ENCODE measurements at places on chromosomes 7 and 10.
A peak's percentile ranks its signal among the peaks of the same experiment; 100 is the strongest.

DNA sequence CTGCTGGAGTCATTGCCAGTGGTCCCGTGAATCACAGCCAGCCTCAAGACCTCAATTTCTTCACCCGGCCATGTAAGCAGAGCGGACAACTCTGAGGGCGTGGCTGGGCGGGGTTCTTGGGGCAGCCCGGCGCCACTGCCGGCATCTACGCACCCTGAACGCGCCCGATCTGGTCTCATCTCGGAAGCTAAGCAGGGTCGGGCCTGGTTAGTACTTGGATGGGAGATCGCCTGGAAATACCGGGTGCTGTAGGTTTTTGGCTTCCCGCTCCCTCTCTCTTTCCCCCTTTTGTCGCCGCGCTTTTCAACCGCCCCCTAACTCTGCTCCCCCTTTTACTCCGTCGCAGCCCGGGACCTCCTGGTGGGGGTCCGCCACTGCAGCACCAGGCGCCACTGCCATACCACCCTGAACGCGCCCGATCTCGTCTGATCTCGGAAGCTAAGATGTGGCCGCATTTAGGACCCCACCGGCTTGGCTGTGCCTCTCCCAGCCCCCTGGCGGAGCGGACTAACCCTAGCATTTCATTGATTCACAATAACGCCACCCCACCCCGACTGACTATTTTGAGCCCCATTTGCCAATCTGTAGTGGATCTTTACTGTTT lies 25.3 kb downstream of the GARIN1A start:
- no peak for DNase-seq

DNA sequence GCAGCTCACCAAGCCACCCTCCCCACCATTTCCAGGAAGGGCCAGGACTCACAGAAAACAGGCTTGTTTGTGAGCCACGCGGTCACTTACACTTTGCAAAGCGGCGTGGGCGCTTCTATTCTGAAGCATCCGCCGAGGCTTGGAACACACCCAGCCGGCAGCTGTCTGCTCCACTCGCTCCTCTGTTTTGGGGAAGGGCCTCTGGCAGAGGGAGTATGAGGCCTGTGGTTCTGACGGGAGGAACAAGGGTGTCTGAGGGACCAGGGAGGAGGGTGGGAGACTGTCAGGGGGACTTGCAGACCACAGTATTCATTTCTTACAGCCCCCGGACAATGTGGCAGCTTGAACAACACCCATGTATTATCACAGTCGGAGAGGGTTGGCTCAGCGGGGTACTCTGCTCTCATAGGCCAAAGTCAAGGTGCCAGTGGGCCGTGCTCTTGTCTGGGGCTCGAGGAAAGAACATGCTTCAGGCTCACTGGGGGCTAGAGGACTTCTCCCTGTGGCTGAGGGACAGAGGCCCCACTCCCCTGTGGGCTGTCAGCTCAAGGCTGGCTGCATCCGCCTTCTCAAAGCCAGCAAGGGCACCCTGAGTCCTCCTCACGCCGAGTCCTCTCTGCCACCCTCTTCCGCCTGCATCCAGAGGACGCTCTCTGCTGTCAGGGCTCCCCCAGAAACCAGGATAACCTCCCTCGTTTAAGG lies 60.4 kb upstream of the FAM20C start:
- DNase-seq: no peak

DNA sequence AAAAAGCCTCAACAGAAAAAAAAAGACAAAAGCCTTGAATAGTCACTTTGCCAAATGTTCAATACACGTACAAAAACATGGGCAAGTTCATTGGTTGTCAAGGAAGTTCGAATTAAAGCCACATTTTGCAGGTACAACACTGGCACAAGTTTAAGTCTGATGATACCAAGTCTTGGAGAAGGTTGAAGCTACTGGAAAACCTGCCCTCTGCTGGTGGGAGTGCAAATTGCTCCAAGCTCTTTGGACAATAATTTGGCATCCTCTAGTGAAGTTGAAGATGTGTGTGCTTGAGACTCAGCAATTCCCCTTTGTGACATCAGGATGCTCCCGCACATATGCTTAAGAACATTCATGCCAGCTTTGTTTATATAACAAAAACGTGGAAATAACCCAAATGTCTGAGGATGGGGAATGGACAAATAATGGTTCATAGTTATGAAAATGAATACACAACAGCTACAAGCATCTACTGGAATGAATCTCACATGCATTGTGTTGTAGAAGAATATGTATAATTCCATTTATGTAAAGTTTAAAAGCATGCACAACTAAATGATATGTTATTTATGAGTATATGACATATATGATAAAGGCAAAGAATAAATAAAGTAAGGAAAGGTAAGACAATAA lies 120.0 kb upstream of the PLPP4 start:
- peak; percentile 26 for DNase-seq

- DNase-seq: no peak
These were observed 188.6 kb downstream of the RPS24 start for GRCh38 chr10:78222096-78222790.

GRCh38 chr10:124906551-124907001 lies 35.3 kb upstream of the ZRANB1 start:
- DNase-seq: peak; percentile 40

DNA sequence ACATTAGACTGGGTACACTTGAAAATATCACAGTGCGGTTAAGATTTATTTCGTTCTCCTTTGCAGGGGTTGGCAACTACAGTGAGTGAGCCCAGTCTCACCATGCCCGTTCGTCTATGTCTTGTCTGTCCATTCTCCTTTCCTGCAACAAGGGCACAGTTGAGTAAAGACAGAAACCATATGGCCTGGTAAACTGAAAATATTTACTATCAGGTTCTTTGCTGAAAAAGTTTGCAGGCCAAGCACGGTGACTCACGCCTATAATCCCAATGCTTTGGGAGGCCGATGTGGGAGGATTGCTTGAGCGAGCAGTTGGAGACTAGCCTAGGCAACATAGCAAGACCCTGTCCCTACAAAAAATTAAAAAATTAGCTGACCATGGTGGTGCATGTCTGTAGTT lies 11.4 kb upstream of the KCTD7 start:
- no peak for DNase-seq

- peak; percentile 62 for DNase-seq
These were observed 277.6 kb downstream of the REEP3 start for GRCh38 chr10:63798599-63799498.

- no peak for DNase-seq
These were observed 5.7 kb downstream of the UBE2H start for GRCh38 chr7:129947049-129947448.

DNA sequence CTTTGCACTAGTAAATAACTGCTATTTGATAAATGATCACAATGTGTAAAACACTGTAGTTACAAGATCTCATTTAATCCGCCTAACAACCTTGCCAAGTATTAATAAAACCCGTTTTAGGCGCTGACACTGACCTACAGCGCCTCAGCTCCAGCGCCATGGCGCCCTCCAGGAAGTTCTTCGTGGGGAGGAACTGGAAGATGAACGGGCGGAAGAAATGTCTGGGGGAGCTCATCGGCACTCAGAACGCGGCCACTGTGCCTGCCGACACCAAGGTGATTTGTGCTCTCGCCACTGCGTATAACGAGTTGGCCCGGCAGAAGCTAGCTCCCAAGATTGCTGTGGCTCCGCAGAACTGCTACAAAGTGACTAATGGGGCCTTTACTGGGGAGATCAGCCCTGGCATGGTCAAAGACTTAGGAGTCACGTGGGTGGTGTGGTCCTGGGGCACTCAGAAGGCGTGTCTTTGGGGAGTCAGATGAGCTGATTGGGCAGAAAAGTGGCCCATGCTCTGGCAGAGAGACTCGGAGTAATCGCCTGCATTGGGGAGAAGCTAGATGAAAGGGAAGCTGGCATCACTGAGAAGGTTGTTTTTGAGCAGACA lies 1.1 kb upstream of the TNPO3 start:
- DNase-seq: no peak

DNA sequence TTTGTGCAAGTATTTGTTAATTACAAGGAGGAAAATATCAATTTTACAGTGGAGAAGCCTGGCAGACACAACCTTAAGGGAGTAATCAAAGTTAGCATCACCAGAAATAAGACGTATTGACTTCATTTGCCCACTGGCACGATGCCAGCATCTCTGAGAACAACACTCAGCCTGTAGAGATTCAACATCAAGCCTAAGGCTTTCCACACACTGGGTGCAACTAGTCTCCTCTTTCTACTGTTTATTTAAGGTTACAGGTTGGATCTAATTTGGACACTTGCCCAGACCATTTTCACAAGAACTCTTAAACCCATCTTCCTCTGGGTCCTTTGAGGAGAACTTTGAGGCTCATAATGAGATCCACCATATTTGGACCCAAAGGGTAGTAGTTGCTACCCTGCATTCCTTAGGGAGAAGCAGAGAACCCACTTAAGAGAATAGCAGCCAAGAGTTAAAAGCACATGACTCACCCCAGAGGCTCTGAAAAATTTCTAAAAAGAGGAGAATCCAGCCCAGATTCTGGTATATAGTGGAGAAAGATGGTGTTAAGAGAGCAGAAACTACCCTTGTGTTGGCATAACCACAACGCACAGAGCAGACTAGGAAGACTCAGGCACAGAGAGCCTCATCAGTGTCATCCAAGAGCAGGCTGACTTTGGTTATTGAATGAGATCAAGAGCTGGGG lies 97.3 kb downstream of the CCDC71L start:
- no peak for DNase-seq

GRCh38 chr10:85641479-85642009 lies 725.1 kb downstream of the GRID1 start:
- peak; percentile 51 for DNase-seq

DNA sequence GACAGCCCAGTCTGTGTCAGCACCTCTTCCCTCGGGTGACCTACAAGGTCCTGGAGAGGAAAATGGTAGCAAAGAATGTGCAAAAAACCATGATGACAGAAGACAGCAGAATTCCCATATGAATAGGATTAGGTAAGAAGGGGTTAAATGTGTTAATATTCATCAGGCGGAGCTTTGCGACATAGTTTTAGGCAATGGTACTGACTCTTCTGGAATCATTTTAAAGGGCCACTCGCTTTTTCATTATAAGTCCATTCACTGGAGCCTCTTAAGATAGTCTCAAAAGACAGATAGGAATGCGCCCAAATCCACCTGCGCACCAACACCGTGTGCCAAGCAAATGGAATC lies 38.2 kb downstream of the DLG5 start:
- no peak for DNase-seq

GRCh38 chr7:131869169-131869844 lies 312.9 kb upstream of the PODXL start:
- no peak for DNase-seq

GRCh38 chr10:61992671-61993668 lies 91.5 kb downstream of the ARID5B start:
- DNase-seq: no peak

- DNase-seq: no peak
These were observed 882.6 kb downstream of the GRM8 start for GRCh38 chr7:126370038-126370668.

DNA sequence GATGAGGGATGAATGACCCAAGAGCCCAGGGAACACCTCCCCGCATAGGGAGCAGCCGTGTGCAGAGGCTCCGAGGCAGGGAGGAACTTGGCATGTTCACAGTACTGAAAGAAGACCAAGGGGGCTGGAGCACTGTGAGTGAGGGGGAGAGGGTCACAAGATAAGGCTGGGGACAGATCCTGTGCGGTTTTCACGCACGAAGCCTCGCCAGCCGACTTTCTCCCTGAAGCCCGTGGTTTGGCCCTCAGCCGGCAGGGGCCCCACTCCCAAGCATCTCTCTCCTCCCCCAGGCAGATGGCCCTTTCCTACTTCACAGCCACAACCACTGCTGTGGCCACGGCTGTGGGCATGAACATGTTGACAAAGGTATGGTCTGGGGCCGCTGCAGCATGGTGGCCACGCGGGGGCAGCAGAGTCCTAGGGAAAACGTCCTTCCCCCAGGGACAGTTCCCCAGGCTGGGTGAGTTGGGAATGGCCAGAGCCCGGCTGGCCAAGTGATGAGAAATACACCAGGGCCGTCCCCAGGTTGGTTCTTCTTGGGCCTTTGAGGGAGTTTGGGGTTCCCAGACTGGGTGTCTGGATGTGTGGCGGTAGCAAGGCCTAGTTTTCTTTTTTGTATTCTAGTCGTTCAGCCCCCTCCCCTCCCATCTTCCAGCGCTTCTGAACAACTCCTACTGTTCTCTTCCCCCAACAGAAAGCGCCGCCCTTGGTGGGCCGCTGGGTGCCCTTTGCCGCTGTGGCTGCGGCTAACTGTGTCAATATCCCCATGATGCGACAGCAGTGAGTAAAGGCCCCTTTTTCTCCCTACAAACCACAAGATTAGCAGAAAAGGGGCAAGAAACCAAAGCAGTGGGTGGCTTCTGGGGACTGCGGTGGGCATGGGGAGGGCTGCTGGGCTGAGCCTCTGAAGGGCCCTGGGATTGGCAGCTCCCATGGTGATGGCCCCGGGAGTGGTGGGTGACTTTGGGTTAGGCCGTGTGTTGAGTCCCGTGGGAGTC lies 14.4 kb upstream of the WBP1L start:
- DNase-seq: peak; percentile 60

DNA sequence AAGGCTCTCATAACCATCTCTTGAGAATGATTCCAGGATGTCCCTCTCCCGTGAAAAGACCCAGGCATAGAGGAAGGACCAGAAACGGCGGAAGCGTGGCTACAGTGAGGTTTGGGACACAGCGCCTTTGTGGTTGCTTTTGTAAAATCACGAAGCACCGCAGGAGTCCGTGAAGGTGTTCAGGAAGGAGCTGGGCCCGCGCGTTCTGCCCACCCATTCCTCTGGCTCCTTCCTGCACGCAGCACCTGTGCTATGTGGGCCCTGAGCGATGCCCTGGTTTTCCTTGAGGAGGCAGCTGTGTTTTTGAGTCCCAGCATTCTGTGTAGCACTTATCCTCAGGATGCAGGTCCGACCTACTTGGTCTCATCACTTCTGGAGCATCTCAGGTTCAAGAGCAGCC lies 112.8 kb downstream of the TRRAP start:
- no peak for DNase-seq

DNA sequence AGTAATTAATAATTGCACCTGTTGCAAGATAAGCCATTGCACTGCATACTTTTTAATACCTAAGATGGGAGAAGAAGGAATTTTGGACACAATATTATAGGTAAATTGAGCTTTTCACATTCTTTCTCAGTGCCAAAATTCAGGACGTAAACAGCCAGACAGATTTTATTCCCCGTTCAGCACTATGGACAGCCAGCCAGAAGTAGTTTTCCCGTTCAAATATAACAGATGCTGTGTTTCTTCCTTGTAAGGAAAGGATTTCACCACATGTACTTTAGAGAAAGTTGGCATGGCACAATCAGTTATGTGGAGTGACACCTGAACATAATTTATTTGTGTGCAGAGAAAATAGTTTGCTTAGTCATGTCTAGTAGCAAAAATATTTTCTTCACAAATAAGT lies 34.8 kb downstream of the SEMA3E start:
- no peak for DNase-seq

GRCh38 chr10:8163824-8164223 lies 109.3 kb downstream of the GATA3 start:
- no peak for DNase-seq

Measured in RCC 7860 (cell line).